ENCODE measurements at places on chromosomes 6 and 20. TPM values are rescaled to one million over a fixed set of nuclear protein-coding genes. Genes with fewer than 3 reads are reported as not detected.

The GGTLC1 gene
- not detected for total RNA-seq

The SCGN gene
- 2.1 TPM for total RNA-seq

The MYBL2 gene
- 0.55 TPM for total RNA-seq

The PAX1 gene
- total RNA-seq = not detected

The CRYBG1 gene
- total RNA-seq = 3.5 TPM

The DLK2 gene
- 1.6 TPM for total RNA-seq

The MAFB gene
- total RNA-seq = 79.0 TPM

The RAET1L gene
- not detected for total RNA-seq

The CDSN gene
- not detected for total RNA-seq

The KIF25 gene
- total RNA-seq = not detected

The TMEM151B gene
- not detected for total RNA-seq

The POPDC3 gene
- total RNA-seq = not detected

The TNNC2 gene
- total RNA-seq = 2.8 TPM

The PMEPA1 gene
- total RNA-seq = 36.0 TPM

The SOX4 gene
- total RNA-seq = 12.8 TPM

The CALHM6 gene
- total RNA-seq = 1.1 TPM

Measured in adrenal gland (tissue), 19 donors.